Activated CD4-positive, alpha-beta memory T cell treated with anti-CD3 and anti-CD28 coated beads, Interleukin-2, amount 10 ng/mL, durations not matched to agents 7 days and 5 days (primary cell): ENCODE measurements at places on chromosomes 16 and 17. TPM values are rescaled to one million over a fixed set of nuclear protein-coding genes. Genes with fewer than 3 reads are reported as not detected.
A peak's percentile ranks its signal among the peaks of the same experiment; 100 is the strongest.

PSMC3IP gene
- 14.7 TPM for total RNA-seq

- DNase-seq, result no peak
These were observed 14.3 kb upstream of the PDK2 start for GRCh38 chr17:50080827-50081226.

DGKE gene
- total RNA-seq, result 34.2 TPM

DNA sequence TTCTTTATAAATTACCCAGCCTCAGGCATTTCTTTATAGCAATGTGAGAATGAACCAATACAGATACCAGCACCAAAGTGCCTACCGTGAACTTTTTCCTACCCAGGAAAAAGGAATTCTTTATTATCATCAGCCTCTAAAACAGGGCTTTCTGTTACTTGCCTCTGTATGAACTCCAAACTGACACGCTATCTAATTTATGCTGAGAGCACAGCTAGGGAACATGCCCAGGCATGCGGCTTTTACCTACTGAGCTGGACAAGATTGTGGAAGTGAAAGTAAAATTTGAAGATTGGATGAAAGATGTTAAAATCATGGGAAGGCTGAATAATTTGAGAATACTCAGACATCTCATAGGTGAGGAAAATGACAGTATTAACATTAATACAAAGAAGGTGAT, 24.4 kb upstream of the ADCY9 start:
- no peak for DNase-seq

- DNase-seq, result no peak
These were observed 65.5 kb downstream of the PIGL start for GRCh38 chr17:16282522-16282921.

GRCh38 chr17:7704601-7705268, at the start of gene EFNB3:
Gene EFNB3 (plus strand): TSS chr17:7705202. CDS start chr17:7705599, 397 bp downstream.
- no peak for DNase-seq

HOXB13 gene
- not detected for total RNA-seq

GRCh38 chr16:27591837-27592236, 41.9 kb downstream of the KATNIP start:
- no peak for DNase-seq

- no peak for DNase-seq
These were observed 4.1 kb downstream of the NETO2 start for GRCh38 chr16:47139561-47140185.

- peak; percentile 47 for DNase-seq
These were observed 789 bp downstream of the CSNK1D start for GRCh38 chr17:82272495-82273326.

CCL23 gene
- not detected for total RNA-seq

DNA sequence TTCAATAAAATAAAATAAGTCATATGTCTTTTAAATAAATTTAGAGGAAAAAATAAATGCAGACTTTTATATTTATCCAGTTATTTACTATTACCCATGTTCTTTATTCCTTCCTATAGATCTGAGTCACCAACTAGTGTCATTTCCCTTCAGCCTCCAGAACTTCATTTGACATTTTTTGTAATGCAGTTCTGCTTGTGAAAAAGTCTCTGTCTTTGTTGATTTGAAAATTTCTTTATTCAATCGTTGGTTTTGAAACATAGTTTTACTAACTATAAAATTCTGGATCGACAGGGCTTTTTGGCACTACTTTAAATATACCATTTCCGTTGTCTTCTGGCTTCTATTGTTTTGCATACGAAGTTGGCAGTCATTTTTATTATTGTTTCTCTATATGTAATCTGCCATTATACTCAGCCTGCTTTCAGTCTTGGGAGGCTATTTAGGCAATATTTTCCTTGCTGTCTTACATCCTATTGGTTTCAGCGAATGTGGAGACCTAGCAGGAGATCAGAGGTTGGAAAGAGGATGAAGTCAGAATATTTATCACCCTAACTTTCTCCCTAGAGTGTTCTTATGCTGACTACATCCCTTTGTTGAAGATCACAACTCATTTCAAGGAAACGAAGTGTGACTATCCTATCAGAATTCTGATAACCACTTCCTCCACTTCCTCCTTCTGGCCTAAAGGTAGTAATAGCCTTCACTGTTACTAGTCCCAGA, 42.0 kb upstream of the SLC6A2 start:
- no peak for DNase-seq

ST6GALNAC1 gene
- total RNA-seq, result 3.1 TPM

DNA sequence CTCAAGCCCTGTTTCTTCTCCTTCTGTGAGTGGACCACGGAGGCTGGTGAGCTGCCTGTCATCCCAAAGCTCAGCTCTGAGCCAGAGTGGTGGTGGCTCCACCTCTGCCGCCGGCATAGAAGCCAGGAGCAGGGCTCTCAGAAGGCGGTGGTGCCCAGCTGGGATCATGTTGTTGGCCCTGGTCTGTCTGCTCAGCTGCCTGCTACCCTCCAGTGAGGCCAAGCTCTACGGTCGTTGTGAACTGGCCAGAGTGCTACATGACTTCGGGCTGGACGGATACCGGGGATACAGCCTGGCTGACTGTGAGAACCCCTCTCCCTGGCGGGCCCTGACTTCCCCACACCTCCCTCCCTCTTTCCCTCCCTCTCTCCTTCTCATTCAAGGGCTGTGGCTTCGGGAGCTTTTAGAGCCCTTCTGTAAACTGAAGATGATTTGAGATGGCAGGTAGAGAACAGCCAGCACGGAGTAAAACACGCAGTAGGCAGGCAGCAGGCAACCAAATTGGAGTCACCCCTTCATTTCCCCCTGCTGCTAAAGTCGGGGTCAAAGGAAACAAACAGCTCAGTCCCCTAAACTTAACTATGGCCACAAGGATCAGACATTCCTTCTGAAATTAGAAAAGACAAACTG, 3.9 kb downstream of the SPACA3 start:
- no peak for DNase-seq

DNA sequence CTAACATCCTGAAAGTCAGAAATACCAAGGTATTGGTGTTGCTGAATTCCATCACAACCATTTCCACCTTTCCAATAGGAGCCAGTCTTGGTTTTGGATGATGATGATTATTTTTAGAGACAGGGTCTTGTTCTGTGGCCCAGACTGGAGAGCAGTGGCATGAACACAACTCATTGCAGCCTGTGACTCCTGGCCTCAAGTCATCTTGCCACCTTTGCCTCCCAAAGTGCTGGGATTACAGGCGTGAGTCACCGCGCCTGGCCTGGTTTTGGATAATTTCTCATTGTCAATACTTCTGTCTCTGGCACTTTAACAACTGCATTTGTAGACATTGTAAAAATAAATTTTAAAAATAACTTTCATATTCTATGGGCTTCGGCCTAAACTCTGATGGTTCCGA, 22.6 kb downstream of the STAT5B start:
- no peak for DNase-seq

DNA sequence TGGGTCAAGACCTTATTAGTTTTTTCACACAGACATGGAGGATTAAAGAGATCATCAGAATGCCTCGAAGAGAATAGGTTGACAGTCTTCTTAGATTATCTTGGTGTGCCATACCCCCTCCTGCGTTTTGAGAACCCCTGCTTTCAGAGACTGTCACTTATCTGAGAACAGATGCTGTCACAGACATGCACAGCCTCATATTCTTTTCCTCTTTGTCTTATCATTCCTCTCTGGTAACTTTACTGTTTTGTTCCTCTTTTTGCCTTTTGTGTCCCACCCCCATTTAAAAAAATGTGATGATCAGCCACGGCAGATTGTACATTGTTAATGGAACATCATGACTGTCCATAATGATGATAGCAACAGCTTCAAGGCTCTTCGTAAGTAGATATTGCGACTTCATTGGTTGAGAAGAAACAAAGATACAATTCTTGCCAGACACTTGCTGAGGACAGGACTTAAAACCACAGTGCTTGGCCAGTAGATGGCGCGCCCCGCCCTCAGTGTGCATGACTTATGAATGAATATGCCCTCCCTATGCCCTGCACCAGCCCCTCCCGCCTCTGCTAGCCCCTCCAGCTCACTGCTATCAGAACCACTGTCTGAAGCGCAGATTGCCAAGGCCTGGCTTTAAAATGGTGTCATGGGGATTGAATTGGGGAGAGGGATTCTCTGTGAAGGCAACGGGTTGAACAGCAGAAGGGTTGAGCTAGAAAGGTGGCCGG, 2.6 kb upstream of the PITPNC1 start:
- peak; percentile 88 for DNase-seq

- DNase-seq, result no peak
These were observed 139.7 kb downstream of the SLC39A11 start for GRCh38 chr17:72952641-72953315.

- no peak for DNase-seq
These were observed 1.4 kb downstream of the BCKDK start for GRCh38 chr16:31109622-31110021.

FNDC8 gene
- not detected for total RNA-seq
